Occipital lobe (tissue), 3 donors: ENCODE measurements at places on chromosomes 3 and 15.

DNA sequence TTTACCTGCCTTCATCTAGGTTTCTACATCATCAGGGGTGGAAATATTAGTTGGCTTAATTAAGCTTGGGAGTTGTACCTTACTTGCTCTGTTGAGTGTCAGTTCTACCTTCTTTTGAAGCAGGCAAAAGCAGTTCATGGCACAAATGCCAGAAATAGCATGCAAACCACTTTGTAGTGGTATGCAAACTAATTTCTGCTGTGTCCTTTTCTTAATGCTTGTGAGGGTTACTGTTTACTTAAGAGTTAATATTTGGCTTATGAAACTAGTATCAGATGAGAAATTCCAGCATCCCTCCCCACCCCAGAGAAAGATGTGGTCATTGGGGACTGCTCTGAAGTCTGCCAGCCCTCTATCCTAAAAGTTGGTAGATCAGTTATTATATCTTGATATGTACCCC, 7.1 kb downstream of the ATP2C1 start:
- DNase-seq = no peak

- DNase-seq = no peak
These were observed 145.1 kb downstream of the LPP start for GRCh38 chr3:188299068-188299467.

DNA sequence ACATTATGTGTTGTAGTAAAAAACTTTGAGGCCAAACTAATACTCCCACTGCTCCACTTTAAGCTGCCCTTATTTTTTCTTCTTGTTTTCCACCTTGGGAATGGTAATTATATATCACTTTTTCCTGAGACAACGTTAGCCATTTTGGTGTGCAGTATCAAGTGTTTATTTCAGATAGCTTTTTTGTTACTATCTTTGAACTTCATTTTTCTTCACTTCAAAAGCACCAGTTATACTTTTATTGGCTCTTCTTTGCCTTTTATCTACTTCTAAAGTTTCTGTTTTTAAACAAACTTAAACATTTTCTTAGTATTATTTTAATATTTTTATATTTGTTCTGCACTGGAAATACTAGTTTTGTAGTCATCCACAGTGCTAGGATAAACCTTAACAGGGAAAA, 6.5 kb downstream of the TOPAZ1 start:
- DNase-seq = no peak

DNA sequence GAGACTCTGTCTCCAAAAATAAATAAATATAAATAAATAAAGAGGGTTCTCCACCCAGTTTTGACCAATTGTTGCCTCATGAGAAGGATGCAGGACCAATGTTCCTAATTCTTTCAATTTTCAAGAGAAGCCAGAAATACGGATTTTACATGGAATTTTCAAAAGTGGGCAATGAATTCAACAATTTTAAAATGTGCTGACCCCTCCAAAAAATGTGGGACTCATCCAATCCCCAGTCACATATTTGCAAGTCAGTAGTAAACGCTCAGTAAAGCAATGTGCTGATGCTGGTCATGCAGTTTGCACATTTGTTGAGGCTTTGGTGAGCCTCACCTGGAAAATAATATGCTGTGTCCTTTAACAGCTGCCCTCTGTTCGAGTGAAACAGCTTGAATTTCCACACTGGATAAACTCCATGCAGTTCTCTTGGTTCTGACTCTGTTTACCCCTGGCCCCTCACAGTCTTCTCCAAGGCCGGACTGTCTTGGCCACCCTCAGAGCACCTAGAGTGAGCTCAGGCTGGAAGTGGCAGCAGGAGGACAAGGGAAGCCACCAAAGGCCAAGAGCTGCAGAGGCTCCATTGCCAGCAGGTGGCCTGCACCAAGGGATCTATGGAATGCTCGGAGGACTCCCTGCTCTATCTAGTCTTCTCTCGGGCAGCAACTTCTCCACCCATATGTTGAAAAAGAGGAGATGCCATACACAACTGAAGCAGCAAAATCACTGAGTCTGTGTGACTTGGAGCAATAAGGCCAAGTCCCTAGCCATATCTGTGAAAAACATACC, 246.8 kb downstream of the UACA start:
- DNase-seq = no peak

- no peak for DNase-seq
These were observed 508.6 kb downstream of the FHIT start for GRCh38 chr3:60742606-60743145.

- DNase-seq = no peak
These were observed 15.0 kb downstream of the NEK10 start for GRCh38 chr3:27354161-27354560.

GRCh38 chr3:141881702-141882101, 5.3 kb downstream of the ATP1B3 start:
- no peak for DNase-seq

GRCh38 chr3:6799264-6799915, 61.5 kb upstream of the GRM7 start:
- DNase-seq = no peak

DNA sequence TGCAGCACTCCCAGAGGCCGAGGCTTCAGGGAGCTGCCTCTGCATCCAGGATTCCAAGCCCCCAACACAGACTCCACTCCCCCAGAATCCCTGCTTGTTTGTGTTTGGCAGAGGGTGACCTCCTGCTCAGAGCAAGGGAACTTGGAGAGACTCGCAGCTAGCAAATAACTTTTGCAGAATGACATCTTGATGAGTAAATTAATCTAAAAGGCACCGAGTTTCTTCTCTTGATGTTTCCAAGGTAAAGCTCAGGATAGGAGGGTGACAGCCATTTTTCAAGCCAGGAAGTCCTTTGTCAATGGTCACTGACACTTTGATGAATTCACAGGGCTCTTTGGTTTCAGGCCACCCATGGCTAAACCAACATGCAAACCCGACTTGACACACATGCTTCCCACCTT, 523.0 kb downstream of the NTRK3 start:
- no peak for DNase-seq

DNA sequence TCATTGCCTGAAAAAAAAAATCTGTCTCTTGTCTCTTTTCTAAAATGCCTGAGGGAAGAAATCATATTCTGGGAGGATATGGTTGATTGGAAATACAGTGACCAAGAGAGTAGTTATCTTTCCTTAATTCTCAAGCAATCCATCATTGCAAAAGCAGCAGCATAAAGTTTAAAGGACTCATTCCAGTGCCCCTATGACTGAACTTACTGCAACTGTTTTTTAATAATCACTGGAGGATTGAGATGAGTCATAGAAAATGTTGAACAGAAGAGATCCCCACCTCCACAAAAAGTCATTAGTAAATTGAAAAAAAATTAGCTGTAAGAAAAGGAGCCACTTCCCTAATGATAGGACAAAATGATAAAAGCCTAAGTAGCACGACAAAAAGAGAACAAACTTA, 121.5 kb downstream of the SLC9A9 start:
- DNase-seq = no peak

GRCh38 chr3:157201648-157202278, 41.8 kb upstream of the CCNL1 start:
- DNase-seq = no peak

DNA sequence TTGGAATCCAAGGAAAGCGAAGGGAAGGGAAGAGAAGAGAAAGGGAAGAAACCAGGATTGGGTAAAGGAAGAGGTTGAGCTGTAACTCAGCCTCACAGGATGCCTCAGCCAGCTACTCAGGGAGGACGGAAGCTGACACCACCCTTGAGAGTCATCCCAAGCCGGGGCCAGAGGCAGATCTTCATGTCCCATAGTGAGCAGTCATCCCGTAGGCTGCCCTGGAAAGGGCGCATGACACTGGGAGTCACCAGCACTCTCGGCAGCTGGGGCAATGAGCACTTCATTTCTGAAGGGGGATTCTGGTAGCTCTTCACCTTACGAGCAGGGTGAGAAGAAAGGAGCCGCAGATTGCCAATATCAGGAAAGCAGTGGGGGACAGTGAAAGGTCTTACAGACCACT, 60.1 kb upstream of the PCSK6 start:
- DNase-seq = no peak

GRCh38 chr3:97658668-97659285, 105.8 kb upstream of the ARL6 start:
- DNase-seq = no peak

- no peak for DNase-seq
These were observed 46.1 kb downstream of the METTL6 start for GRCh38 chr3:15380980-15381890.

DNA sequence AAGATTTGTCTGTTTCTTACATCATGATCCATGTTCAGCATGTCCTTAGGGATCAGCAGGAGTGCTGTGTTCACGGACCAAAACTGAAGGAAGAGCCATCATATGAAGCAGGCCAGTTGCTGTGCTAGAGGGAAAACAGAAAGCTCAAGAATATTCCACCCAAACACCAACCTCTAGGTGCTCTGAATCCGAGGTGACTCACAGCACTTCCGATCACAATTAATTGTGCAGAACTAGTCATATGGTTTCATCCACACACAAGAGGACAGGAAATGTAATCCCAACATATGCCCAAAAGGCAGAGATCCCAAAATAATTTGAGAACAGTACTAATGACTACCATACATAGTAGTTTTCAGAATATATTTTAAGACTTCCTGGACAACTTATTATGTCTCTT, 257.9 kb upstream of the KCNH8 start:
- no peak for DNase-seq

GRCh38 chr15:94272251-94272898, 41.0 kb downstream of the MCTP2 start:
- DNase-seq = no peak

DNA sequence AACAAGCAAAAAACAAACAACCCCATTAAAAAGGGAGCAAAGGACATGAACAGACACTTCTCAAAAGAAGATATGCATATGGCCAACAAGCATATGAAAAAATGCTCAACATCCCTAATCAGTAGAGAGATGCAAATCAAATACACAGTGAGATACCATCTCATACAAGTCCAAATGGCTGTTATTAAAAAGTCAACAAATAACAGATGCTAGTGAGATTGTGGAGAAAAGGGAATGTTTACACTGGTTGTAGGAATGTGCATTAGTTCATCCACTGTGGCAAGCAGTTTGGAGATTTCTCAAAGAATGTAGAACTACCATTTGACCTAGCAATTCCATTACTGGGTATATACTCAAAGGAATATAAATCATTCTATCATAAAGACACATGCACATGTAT, 44.5 kb downstream of the RIOX2 start:
- DNase-seq = no peak

DNA sequence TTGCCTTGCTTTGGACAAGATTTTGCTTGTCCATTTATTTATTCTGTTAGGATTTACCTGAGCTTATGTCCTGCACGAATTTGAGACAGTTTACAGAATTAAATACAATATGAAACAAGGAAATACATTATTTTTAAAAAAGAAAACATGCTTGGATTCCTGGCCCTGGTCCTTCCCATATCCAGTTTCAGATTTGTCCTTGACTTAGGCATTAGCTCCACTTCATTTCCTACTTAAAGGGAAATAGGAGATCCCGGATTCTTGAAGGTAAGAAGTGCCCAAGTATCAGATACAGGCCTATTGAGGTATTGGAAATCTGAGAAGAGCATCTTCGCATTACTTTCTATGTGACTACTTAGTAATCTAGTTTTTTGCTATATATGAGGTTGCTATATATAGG, 672.0 kb downstream of the SI start:
- no peak for DNase-seq

- no peak for DNase-seq
These were observed 220.3 kb upstream of the STT3B start for GRCh38 chr3:31312400-31312799.

DNA sequence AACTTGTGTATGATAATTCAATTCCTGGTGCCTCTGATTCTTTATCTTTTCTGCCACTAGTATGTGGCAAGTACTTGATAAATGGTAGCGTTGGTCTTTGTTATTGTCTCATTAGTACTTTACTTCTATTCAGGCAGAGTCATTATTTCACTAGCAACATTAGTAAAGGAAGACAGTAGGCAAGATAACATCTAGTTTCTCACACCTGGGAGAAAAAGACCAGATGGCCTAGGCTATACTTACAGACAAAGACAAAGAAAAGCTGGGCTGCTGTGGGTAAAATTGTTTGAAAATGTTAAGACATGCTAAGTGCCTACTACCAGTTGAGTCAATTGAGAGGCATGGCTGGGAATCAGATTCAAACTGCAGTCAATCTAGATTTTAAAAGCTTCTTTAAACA, 198.7 kb upstream of the CMC1 start:
- no peak for DNase-seq

DNA sequence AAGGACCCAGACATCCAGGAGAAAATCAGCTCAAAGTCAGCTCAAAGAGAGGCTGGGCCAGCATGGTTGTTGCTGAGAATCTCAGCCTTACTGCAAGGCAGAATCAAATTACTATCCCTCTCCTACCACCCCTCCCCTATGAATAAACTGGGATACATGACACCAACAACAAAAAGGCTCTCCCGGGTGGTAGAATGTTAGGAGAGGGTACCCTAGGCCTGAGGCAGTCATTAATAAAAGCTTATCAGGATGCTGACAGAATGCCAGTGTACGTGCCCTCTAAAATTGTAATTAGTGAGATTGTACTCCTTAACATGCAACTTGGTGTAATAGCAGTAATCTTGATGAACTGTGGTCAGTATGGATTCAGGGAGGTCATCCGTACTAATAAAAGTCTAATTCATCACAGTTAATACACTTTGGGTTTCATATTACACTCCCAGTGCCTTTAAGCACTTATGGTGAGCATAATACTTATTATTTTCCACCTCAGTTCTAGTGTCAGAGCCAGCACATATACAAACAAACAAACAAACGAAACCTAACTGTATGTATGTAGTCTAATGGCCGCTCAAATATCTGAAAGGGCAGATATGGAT, 76.5 kb downstream of the B3GALNT1 start:
- DNase-seq = no peak

GRCh38 chr3:71582612-71583565, 639 bp downstream of the FOXP1 start:
- peak; percentile 49 for DNase-seq

DNA sequence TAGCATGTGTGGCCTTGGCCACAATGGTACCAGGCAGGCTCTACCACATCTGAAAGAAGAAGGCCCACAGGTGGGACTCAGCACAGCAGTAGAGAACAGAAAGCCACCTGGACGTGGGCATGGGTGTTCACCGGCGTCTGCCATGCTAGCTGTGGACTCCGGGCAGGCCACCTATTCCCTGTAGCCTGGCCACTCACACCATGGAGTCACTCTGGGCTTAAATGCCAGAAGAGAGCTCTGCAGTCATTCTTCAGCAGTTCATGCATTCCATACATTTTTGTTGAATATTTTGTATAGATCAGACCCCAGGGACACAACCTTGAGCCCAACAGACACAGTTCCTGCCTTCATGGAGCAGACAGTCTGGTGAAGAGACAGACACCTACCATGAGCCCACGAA, 138.6 kb downstream of the SRGAP3 start:
- no peak for DNase-seq

GRCh38 chr15:81322676-81323253, 1.2 kb downstream of the STARD5 start:
- no peak for DNase-seq

GRCh38 chr15:83960192-83960829, 275.3 kb upstream of the GOLGA6L4 start:
- DNase-seq = no peak
